ENCODE measurements at places on chromosomes 12 and 14. TPM values are rescaled to one million over a fixed set of nuclear protein-coding genes. Genes with fewer than 3 reads are reported as not detected.

The PLA2G1B gene
- total RNA-seq, result not detected

The RNFT2 gene
- total RNA-seq, result 4.1 TPM

The DBX2 gene
- not detected for total RNA-seq

The CCDC196 gene
- total RNA-seq, result not detected

The CHPT1 gene
- 36.4 TPM for total RNA-seq

The SOCS4 gene
- 4.7 TPM for total RNA-seq

The CTSG gene
- not detected for total RNA-seq

The RALGAPA1 gene
- total RNA-seq, result 32.3 TPM

All from Caki2 (cell line).